SJSA1 (cell line): ENCODE measurements at places on chromosomes 5 and 9. TPM values are rescaled to one million over a fixed set of nuclear protein-coding genes. Genes with fewer than 3 reads are reported as not detected.

- no peak for DNase-seq
- no peaks in the 10 kb centered on the region for H3K27me3 ChIP-seq
- H3K36me3 ChIP-seq: no peaks in the 10 kb centered on the region
- no peak overlapping the region for H3K4me3 ChIP-seq
Measured at GRCh38 chr5:81006947-81007636, 46.9 kb downstream of the RASGRF2 start.

DNA sequence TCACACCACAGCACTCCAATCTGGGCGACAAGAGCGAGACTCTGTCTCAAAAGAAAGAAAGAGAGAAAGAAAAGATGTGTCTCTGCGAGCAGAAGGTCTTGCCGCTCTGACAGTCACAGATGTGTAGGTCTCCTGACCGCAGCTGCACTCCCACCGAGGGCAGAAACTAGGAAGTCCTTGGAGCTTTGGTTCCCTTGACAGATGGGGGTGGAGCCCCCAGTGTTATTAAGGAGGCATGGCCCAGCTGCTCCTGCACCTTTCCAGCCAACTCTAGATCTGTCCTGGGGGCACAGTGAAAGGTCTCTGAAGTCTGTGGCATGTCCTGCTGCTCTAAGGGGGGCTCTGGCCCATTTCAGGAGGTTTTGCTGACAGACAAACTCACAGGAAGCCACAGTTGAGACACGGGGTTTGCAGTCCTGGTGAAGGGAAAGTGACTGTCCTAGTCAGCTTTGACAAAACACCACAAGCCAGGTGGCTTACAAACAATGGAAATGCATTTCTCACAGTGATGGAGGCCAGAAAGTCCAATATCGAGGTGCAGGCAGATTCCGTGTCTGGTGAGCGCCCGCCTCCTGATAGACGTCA lies 9.0 kb upstream of the DIPK1B start:
- H3K4me1 ChIP-seq: no peaks in the 10 kb centered on the region
- no peak overlapping the region for H3K4me3 ChIP-seq
- no peak overlapping the region for H3K27ac ChIP-seq
- no peak for DNase-seq
- H3K27me3 ChIP-seq: peaks cover 43% of the 10 kb centered on the region
- no peaks in the 10 kb centered on the region for H3K36me3 ChIP-seq

Gene MELK
- 24.7 and 43.9 TPM in 2 replicates for total RNA-seq

Gene RPL12
- 1,639 and 1,700 TPM in 2 replicates for total RNA-seq

Gene KIF4B
- total RNA-seq: not detected in 2 replicates

Gene AK6
- 65.2 and 65.3 TPM in 2 replicates for total RNA-seq
